Cerebellar nuclear complex (tissue), 1 donor: ENCODE measurements at places on chromosomes 13 and 19.

GRCh38 chr19:51137792-51138425, 4.2 kb upstream of the SIGLEC7 start:
- no peak for DNase-seq

DNA sequence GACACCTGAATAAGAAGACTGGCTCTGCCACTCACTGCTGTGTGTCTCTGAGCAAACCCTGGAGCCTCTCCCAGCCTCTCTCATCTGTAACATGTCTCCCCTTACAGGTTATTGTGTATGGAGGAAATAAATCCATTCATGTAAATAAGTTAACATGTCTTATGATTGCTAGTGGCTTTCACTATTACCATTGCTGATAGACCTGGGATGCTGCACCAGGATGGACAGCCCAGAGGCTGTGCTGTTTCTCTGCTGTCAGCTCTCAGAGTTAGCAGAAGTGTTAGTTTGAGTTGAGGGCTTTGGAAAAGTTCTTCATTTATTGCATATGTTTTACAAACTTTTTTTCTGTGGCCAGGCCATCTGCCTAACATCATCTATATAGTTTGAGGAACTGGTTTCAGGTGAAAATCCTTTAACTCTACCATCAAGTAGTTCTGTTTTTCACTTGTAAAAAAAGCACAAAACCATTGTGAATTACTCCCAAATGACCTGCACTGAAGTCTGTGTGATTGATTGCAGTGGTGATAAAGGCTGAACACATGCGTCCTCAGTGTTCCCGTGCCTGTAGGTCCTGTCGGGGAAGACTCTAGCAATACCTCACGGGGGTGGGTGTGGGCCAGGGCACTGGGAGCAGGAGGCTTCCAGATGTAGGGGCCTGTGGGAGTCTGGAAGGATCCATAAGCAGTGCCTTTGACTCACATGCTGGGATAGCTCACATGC, 24.6 kb downstream of the MPHOSPH8 start:
- DNase-seq = no peak

DNA sequence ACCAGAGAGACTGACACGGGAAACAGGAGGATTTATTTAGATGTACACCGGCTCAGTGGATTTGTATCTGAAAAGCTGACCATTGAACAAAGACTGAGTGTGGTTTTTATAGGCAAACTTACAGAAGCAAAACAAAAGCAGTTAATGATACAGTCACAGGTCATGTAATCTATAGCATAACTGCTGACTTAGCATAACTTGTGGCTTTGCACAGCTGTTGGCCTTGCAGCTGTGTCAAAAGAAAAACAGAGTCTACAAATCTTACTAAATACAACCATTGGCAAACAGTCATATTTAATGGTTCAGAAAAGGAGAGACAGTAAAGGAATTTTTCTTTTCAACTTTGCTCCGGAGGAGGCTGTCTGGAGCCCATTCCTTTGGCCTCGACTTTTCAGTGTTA, 2.3 kb upstream of the ILF3 start:
- DNase-seq = no peak

DNA sequence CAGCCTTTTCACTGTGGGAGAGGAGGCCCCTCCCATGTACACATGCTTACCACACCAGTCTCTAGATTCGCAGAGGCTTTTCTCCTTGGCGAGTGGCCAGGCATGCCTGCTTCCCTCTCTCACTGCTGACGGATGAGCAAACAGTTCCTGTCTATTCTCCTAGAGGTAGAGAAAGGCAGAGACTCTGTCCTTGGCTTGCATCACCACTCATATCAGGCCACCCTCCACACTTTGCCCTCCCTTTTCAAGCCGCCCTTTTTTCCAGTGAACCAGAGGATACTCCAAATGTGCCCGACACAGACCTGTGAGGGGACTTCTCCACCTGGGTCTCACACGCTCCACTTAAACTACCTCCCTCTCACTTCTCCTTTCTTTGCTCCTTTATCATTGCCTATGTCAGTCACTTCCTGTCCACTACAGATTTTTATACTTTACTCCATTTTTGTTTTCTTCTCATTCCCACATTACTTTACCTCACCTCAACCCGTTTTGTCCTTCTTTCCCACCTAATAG, 284.6 kb downstream of the DNAJC15 start:
- DNase-seq = no peak

- DNase-seq = no peak
Observed at GRCh38 chr13:61258185-61258584, 157.5 kb downstream of the PCDH20 start.

DNA sequence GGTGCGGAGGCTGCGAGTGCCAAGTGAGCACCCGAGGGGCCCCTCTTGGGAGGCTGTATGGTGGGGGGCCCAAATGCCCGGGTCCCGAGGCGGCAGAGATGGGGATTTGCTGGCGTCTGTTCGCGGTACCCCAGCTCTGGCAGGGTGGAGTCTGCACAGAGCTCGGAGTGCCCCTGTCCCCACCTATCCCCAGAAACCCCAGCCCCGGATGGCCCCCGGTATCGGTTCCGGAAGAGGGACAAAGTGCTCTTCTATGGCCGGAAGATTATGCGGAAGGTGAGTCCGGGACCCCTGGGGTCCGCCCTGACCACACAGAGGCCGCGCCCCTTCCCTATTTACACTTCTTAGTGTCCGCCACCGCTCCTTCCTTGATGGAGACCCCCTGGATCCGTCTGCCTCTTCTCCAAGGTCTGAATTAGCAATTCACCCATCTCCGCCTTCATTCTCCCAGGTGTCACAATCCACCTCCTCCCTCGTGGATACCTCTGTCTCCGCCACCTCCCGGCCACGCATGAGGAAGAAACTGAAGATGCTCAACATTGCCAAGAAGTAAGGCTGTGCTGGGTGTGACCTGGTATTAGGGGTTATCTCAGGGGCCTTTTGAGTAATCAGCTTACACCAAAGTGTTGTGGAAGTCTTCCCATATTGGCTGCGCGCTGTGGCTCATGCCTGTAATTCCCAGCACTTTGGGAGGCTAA, 630 bp downstream of the PNPLA6 start:
- DNase-seq = no peak

- DNase-seq = no peak
Observed at GRCh38 chr19:41554907-41555306, 21.1 kb upstream of the CEACAM21 start.

GRCh38 chr13:107450931-107451330, 764.4 kb downstream of the LIG4 start:
- DNase-seq = no peak

- DNase-seq = no peak
Observed at GRCh38 chr13:41641429-41641828, 184.1 kb downstream of the RGCC start.

- no peak for DNase-seq
Observed at GRCh38 chr13:62678039-62678438, 1262.4 kb upstream of the PCDH20 start.

- no peak for DNase-seq
Observed at GRCh38 chr19:19304186-19304965, 15.9 kb downstream of the SUGP1 start.

- DNase-seq = no peak
Observed at GRCh38 chr13:106464076-106464475, 71.4 kb downstream of the EFNB2 start.

- DNase-seq = no peak
Observed at GRCh38 chr13:79361299-79361698, 44.8 kb downstream of the RBM26 start.

DNA sequence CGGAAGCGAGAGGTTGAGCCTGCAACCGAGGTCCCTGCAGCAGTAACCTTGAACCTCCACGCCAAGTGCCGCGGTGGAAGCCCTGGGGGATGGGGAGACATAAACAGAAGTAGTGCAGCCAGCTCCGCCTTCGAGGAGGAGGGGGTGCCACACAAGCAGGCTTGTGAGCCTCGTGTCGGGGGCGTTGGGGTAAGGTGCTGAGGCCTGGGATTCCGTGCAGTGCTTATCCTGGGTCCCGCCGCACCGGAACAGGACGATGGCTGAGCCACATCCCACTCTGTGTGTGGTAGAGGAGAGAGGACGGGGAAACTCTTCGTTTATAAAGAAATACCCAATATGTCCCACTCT, 51.0 kb downstream of the SOX1 start:
- no peak for DNase-seq

DNA sequence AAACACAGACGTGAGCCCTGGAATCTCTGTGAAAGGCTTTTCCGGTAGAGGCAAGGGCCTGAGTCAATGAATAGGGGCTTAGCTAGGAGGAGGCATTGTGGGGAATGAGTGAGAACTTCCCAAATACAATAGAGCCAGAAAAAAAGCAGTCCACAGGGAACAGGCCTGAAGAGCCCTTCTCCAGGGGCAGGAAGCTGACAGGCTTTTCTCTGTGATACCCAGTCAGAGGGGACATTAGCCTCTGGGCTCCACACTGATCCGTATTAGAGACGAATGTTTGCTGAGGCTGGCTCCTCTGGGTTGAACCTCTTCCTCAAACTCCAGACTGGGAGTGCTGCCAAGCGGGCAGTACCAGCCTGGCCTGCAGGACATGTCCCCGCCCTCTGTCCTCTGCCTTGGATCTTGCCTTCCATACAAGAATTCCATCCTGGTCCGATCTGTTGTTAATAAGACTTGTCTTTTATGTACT, 2.3 kb downstream of the DHRS12 start:
- no peak for DNase-seq

- DNase-seq = no peak
Observed at GRCh38 chr19:19548915-19549759, 11.1 kb downstream of the CILP2 start.

DNA sequence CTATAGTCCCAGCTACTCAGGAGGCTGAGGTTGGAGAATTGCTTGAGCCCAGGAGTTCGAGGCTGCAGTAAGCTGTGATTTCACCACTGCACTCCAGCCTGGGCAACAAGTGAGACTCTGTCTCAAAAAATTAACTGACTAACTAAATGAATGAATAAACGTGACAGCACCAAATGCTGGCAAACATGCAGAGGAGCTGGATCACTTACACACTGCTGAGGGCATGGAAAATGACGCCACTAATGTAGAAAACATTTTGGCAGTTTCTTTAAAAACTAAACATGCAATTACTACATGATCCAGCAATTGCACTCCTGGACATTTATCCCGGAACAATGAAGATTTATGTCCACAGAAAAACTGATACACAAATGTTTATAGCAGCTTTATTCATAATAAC, 31.3 kb upstream of the GTF3A start:
- DNase-seq = no peak

GRCh38 chr19:30173593-30174356, 198.4 kb upstream of the ZNF536 start:
- DNase-seq = no peak

GRCh38 chr19:7868326-7868670, 5.9 kb downstream of the PRR36 start:
- DNase-seq = no peak

GRCh38 chr13:52374873-52375411, 31.0 kb downstream of the THSD1 start:
- DNase-seq = no peak

GRCh38 chr19:12785431-12786031, 5.8 kb upstream of the JUNB start:
- DNase-seq = no peak
